HepG2 (cell line): ENCODE measurements at places on chromosomes 6 and 20. TPM values are rescaled to one million over a fixed set of nuclear protein-coding genes. Genes with fewer than 3 reads are reported as not detected.
A peak's percentile ranks its signal among the peaks of the same experiment; 100 is the strongest.

EMILIN3 gene
- total RNA-seq: 0.14 and 0.29 TPM in 2 replicates

DNA sequence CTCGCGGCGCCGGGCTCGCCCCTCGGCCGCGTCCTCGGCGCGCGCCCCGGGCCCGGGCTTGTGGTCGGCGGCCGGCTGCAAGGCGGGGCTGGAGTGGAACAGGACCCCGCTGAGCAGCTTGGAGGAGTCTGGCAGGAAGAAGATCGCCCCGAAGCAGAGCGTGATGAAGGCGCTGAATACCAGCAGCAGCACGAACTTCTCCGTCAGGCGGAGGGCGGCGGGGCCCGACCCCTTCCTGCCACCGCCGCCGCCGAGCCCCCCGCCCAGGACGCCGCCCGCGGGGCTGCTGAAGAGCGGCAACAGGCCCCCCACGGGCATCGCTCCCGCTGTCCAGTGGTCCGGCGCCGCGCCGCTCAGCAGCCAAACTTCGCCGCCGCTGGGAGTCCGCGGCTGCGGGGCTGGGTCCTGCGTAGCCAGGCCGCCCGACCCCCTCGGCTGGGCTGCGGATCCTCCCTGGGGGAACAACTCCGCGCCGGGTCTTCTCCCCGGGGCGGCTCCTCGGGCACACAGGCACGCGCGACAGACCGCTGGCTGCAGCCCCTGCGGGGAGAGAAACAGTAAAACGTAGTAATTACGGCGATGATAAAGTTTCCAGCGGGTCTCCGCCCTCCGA, 707 bp downstream of the MAN1A1 start:
- DNase-seq: no peak
- H3K27me3 ChIP-seq: no peaks in the 10 kb centered on the region; the same call in 2 of the 3 replicates
- peaks cover 31% of the 10 kb centered on the region for H3K4me1 ChIP-seq
- H3K4me3 ChIP-seq: peak overlapping the region; percentile 99
- H3K27ac ChIP-seq: peak overlapping the region; percentile 100
- no peaks in the 10 kb centered on the region for H3K36me3 ChIP-seq

NTSR1 gene
- total RNA-seq: 0.09 TPM in 1 of 2 replicates, not detected in the other

DNA sequence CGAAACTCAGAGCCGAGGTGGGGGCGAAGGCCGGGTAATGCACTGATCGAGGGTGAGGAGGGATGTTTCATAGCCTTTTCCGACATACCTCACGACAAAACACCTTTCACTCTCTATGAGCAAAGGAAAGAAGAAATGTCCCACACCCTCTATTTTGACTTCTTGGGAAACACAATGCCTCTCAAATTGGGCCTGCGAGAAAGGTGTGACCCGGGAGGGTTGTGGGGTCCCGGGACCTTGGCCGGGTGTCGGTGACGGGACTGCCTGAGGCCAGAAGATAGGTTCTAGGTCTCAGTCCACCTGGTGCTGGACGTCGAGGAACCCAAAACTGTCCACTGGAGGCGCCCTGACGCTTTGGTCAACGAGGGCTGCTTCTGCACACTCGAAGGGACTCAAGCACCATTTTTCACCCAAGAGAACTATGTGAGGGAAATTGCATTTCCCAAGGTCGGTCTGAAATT, 41.1 kb upstream of the OSTM1 start:
- peaks cover 18% of the 10 kb centered on the region for H3K4me1 ChIP-seq
- no peaks in the 10 kb centered on the region for H3K36me3 ChIP-seq
- no peak overlapping the region for H3K27ac ChIP-seq
- peaks cover 4% of the 10 kb centered on the region for H3K27me3 ChIP-seq
- peak; percentile 47 for DNase-seq
- H3K4me3 ChIP-seq: no peak overlapping the region

GRCh38 chr6:157486572-157486971, 105.6 kb downstream of the ZDHHC14 start:
- no peak overlapping the region for H3K4me3 ChIP-seq
- H3K36me3 ChIP-seq: no peaks in the 10 kb centered on the region
- no peak overlapping the region for H3K27ac ChIP-seq
- DNase-seq: no peak

GRCh38 chr20:41360831-41361756, 5.5 kb downstream of the EMILIN3 start:
- no peak overlapping the region for H3K27ac ChIP-seq
- peaks cover 10% of the 10 kb centered on the region for H3K36me3 ChIP-seq
- H3K27me3 ChIP-seq: peaks cover 17% of the 10 kb centered on the region
- DNase-seq: no peak
- H3K4me3 ChIP-seq: no peak overlapping the region

DNA sequence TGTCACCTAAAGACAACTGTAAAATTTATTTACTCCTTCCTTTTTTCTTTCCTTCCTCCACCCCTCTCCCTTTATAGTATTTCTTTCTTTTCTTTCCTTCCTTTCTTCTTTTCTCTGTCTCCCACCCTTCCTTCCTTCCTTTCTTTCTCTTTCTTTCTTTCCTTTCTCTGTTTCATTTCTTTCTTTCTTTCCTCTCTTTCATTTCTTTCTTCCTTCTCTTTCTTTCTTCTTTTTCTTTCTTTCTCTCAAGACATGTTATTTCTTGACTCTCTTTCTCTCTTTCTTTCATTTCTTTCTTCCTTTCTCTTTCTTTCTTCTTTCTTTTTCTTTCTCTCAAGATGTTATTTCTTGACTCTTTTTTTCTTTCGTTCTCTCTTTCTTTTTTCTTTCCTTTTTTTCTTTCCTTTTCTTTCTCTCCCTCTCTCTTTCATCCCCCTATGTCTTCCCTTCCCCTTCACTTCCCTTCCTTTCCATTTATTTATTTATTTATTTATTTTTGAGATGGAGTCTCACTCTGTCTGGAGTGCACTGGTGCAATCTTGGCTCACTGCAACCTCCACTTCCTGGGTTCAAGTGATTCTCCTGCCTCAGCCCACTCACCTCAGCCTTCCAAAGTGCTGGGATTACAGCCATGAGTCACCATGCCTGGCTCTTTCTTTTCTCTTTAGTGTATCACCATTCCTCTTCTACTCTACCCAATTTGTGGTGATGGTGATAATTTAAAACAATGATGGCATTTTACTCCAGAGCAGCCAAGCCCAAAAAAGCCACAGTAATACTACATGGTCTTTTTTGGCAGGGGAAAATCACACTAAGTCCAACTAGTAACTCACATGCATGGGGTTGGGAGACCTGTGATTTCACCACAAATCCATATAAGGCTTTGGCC, 188.2 kb downstream of the ADGRG6 start:
- no peaks in the 10 kb centered on the region for H3K27me3 ChIP-seq
- no peak for DNase-seq
- H3K36me3 ChIP-seq: no peaks in the 10 kb centered on the region

IYD gene
- 0.46 and 0.52 TPM in 2 replicates for total RNA-seq

DNA sequence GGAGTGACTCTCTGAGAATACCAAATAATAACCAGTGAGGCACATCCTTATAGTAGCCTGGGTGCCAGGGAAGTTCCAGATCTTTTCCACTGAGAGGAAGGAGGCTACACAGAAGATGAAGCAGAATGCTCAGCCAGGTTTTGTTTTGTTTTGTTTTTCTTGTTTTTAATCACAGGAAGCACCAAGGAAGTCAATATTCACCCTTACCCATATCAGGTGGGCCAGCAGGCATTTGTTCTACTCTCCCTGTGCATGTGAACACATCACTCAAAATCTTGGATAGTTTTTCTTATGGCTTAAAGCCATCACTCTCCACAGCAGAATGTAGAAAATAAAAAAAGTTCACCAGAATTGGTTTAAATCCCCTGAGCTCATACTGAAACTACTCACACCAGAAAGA, 10.5 kb downstream of the SLC17A1 start:
- H3K27me3 ChIP-seq: no peaks in the 10 kb centered on the region
- H3K4me3 ChIP-seq: no peak overlapping the region

- no peaks in the 10 kb centered on the region for H3K36me3 ChIP-seq
- no peaks in the 10 kb centered on the region; the same call in 1 of the 2 replicates for H3K27me3 ChIP-seq
- H3K4me1 ChIP-seq: no peaks in the 10 kb centered on the region
- no peak overlapping the region for H3K27ac ChIP-seq
Measured at GRCh38 chr6:104396077-104396476, 463.6 kb downstream of the HACE1 start.

- no peak overlapping the region for H3K27ac ChIP-seq
- H3K27me3 ChIP-seq: peaks cover 90% of the 10 kb centered on the region
- no peak for DNase-seq
- H3K36me3 ChIP-seq: no peaks in the 10 kb centered on the region
- H3K4me3 ChIP-seq: no peak overlapping the region
- H3K4me1 ChIP-seq: no peaks in the 10 kb centered on the region
Measured at GRCh38 chr6:34099878-34100277, 46.0 kb downstream of the GRM4 start.

DNA sequence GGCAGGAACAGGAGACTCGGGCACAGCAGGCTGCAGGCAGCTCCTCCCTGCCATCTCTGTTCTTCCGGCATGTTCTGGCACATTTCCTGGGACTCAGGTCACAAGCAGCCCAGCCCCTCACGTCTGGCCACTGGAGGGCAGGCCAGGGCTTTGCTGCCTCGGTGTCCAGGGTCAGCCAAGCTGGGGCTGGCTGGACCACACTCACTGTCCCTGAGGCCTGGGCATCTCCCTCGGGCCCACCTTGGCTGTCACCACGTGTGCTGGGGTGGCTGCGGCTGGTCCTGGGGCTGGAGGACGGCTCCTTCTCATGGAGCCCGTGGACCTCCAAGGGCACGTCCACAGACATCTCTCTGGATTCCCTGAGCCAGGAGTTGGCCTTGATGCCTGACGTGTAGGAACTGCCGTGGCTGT, 18.5 kb downstream of the FRMD1 start:
- peak overlapping the region; percentile 23; the same call in 1 of the 2 replicates for H3K4me3 ChIP-seq
- no peak overlapping the region for H3K27ac ChIP-seq
- peak; percentile 64 for DNase-seq
- H3K36me3 ChIP-seq: no peaks in the 10 kb centered on the region
- peaks cover 41% of the 10 kb centered on the region; the same call in 2 of the 3 replicates for H3K27me3 ChIP-seq
- H3K4me1 ChIP-seq: peaks cover 5% of the 10 kb centered on the region

DEF6 gene
- 9.6 and 10.0 TPM in 2 replicates for total RNA-seq

DNA sequence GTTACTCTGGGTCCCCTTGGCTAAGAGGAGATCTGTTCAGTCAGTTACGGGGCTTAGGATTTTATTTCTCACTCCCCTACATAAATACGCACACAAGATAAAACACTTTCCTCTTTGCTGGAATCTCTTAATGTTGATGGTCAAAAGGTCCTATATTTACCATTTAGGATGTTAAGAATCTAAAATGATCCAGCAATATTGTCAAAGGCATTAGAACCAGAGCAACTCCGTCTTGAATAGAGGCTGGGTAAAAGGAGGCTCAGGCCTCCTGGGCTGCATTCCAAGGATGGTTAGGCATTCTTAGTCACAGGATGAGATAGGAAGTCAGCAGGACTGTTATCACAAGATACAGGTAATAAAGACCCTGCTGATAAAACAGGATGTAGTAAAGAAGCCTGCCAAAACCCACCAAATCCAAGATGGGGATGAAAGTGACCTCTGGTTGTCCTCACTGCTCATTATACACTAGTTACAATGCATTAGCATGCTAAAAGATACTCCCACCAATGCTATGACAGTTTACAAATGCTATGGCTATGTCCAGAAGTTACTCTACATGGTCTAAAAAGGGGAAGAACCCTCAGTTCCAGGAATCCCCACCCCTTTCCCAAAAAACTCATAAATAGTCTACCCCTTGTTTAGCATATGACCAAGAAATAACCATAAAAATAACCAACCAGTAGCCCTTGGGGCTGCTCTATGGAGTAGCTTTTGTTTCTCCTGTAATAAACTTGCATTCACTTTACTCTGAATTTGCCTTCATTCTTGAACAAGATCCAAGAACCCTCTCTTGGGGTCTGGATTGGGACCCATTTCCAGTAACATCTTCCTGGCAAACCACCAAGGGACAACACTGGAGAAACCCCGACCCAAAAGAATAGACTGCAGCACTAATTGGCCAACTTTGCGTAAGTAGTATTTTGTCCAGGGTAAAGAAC, 107.5 kb downstream of the DTNBP1 start:
- no peak for DNase-seq
- no peaks in the 10 kb centered on the region; the same call in 2 of the 3 replicates for H3K36me3 ChIP-seq
- H3K27ac ChIP-seq: no peak overlapping the region
- H3K27me3 ChIP-seq: no peaks in the 10 kb centered on the region
- H3K4me1 ChIP-seq: no peaks in the 10 kb centered on the region
- no peak overlapping the region for H3K4me3 ChIP-seq

DDX27 gene
- total RNA-seq: 72.8 and 88.3 TPM in 2 replicates

DNA sequence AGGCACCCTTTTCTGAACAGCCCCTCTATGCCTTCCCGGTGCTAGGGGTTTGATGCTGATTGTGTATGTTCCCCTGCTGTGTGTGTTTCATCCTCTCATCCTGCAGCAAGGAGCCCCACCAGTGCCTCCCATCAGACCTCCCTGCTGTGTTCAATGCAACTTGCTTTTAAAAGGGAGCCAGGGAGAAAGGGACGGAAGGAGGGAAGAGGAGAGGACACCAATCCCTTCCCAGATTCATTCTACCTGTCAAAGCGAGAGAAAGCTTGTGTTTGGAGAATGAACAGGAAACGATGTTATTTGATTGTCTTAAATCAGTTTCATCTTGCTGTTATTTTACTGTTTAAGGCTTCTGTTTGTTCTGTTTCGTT, 259.2 kb downstream of the ADGB start:
- no peaks in the 10 kb centered on the region; the same call in 1 of the 2 replicates for H3K27me3 ChIP-seq
- no peak for DNase-seq
- no peak overlapping the region for H3K4me3 ChIP-seq
- H3K36me3 ChIP-seq: no peaks in the 10 kb centered on the region
- H3K4me1 ChIP-seq: 0 out of 2 replicates have a peak, but pooled peaks cover 4% of the 10 kb centered on the region

EDN1 gene
- 0.15 and 0.21 TPM in 2 replicates for total RNA-seq

- H3K27ac ChIP-seq: no peak overlapping the region
- peaks cover 39% of the 10 kb centered on the region for H3K36me3 ChIP-seq
- no peak for DNase-seq
- 0 out of 2 replicates have a peak, but pooled peaks cover 5% of the 10 kb centered on the region for H3K4me1 ChIP-seq
- H3K27me3 ChIP-seq: no peaks in the 10 kb centered on the region
Measured at GRCh38 chr20:41100001-41100480, 37.3 kb upstream of the PLCG1 start.

DNA sequence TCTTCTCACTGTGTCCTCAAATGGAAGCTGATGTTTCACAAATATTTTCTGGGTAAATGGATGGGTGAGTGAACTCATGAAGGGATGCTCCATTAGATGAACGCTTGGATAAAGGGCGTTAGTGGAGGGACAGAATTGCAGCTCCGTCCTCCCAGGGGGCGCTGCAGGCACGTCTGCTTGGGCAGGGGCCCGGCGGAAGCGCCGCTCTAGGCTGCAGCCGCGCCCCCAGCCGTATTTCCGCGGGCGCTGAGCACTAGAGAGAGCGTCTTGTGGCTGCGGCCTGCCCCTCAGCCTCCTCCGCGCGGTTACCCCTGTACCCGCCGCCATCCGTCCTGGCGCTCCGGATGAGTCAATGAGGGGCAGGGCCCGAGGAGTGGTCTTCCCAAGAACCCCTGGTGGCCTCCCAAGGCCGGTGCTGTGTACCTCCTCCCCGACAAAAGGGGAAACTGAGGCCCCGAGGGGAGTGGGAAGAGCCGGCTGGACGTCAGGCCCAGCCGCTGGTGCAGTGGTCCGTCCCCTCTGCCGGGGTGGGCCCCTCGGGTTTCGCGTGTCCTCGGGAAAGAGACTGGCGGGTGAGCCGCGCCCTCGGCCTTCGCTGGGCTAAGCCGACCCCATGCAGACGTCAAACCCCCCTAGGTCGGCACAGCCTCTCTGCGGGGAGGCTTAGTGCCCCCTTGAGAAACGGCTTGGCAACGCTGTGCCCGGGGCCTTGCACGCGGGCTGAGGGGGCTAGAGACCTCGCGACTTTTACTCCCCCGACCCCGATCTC, 11.5 kb upstream of the SNHG17 start:
- no peaks in the 10 kb centered on the region; the same call in 2 of the 3 replicates for H3K27me3 ChIP-seq
- DNase-seq: peak; percentile 90
- H3K4me1 ChIP-seq: peaks cover 42% of the 10 kb centered on the region

FOXF2 gene
- not detected in 2 replicates for total RNA-seq

LPIN3 gene
- 3.5 and 14.2 TPM in 2 replicates for total RNA-seq

- H3K27ac ChIP-seq: no peak overlapping the region
- DNase-seq: no peak
- H3K4me3 ChIP-seq: no peak overlapping the region
- H3K36me3 ChIP-seq: no peaks in the 10 kb centered on the region
Measured at GRCh38 chr6:33971580-33971979, 167.8 kb upstream of the MLN start.
